ENCODE measurements at places on chromosomes 7 and 10. TPM values are rescaled to one million over a fixed set of nuclear protein-coding genes. Genes with fewer than 3 reads are reported as not detected.

Gene SLC39A12
- not detected for total RNA-seq

Gene ZNF789
- 5.3 TPM for total RNA-seq

Gene DBF4
- 14.0 TPM for total RNA-seq

Gene GIMAP6
- 0.16 TPM for total RNA-seq

Gene MSMB
- not detected for total RNA-seq

Gene EPHB6
- total RNA-seq, result 13.4 TPM

Gene STEAP2
- total RNA-seq, result 50.0 TPM

Gene VAX1
- not detected for total RNA-seq

Gene PRPS1L1
- not detected for total RNA-seq

Gene CPXM2
- total RNA-seq, result 16.8 TPM

Gene MBL2
- total RNA-seq, result not detected

Gene ASB10
- not detected for total RNA-seq

Gene FOXP2
- total RNA-seq, result 13.1 TPM

Gene NKX2-3
- not detected for total RNA-seq

Gene CNTNAP2
- total RNA-seq, result 0.65 TPM
